ENCODE measurements at places on chromosomes 1 and 21.

GRCh38 chr1:227996187-227996950 lies 10.4 kb upstream of the WNT3A start:
- no peak for DNase-seq

DNA sequence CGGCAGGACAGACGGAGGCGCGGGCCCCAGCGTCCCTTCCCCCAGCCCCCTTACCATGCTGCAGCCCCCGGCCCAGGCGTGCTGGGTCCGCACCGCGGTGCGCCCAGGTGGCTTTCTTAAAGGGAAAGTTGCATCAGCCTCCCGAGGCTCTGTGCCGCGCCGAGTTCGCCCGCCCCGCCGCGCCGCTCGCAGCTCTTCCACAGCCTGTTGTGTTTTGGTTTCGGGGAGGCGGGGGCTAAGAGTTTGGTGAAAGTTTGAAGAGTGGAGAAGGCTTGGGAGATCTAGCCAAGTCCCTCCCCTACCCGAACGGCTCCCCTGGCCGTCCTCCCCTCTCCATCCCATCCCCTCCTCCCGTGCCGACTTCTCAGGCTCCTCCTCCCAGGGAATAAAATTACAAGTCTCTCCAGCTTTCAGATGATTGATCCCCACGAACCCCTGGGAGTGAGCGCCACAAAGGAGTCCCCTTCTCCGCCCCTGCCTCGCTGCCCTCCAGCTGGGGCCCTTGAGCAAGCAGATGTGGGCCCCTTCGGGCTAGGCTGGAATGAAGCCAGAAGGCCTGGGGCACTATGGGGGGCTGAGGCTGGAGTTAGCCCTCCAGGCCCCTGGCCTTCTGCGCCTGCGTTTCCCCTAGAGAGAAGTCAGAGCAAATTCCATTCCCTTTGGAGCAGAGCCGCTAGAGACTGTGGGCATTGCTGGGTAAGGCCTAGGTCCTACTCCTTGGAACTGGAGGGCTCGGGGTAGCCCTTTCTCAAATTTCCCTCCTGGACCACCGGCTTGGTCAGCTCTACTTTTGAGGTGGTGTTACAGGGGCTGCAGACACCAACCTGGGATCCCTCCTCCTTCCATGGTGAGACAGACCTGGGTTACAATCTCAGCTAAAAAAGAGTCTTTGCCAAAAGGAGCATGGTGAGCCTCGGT lies at the start of gene SLC6A9:
SLC6A9 (minus strand) TSS at position 211 of the 918 bp plus-strand sequence. CDS start 7,185 bp downstream, outside the sequence.
- DNase-seq, result peak; percentile 51

- DNase-seq, result peak; percentile 82
These were observed 592 bp downstream of the ZNF692 start for GRCh38 chr1:248858096-248858890.

- no peak for DNase-seq
These were observed 198.6 kb downstream of the MRPL39 start for GRCh38 chr21:25408666-25409065.

GRCh38 chr1:168867941-168868634 lies 139.1 kb upstream of the DPT start:
- DNase-seq, result no peak

- no peak for DNase-seq
These were observed 17.4 kb downstream of the AZIN2 start for GRCh38 chr1:33098371-33098770.

GRCh38 chr21:29725025-29725736 lies 214.6 kb downstream of the GRIK1 start:
- DNase-seq, result no peak

GRCh38 chr21:15004721-15005370 lies 60.0 kb downstream of the NRIP1 start:
- no peak for DNase-seq

GRCh38 chr1:206050655-206051235 lies 2.2 kb upstream of the RHEX start:
- DNase-seq, result no peak

DNA sequence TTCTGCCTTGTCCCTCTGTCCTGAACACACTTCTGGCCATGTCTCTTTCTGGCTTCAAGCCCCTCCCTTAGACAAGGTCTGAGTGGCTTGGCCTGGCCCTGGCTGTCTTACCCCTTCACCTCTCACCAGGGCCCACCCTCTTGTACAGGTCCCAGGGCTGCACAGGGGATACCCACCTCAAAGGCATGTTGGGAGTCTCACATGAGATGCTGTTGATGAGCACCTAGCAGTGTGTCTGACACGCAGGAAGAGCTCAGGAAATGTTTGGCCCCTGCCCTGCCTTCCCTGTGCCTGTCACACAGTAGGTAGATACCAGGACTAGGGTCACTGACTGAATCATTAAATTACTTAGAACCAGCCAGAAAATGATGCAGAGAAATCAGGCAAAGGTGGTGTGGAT lies 16.6 kb downstream of the ZNF362 start:
- no peak for DNase-seq

GRCh38 chr1:57222307-57222706 lies 201.6 kb downstream of the DAB1 start:
- no peak for DNase-seq

- DNase-seq, result no peak
These were observed 26.9 kb downstream of the MYOM3 start for GRCh38 chr1:24085007-24085406.

DNA sequence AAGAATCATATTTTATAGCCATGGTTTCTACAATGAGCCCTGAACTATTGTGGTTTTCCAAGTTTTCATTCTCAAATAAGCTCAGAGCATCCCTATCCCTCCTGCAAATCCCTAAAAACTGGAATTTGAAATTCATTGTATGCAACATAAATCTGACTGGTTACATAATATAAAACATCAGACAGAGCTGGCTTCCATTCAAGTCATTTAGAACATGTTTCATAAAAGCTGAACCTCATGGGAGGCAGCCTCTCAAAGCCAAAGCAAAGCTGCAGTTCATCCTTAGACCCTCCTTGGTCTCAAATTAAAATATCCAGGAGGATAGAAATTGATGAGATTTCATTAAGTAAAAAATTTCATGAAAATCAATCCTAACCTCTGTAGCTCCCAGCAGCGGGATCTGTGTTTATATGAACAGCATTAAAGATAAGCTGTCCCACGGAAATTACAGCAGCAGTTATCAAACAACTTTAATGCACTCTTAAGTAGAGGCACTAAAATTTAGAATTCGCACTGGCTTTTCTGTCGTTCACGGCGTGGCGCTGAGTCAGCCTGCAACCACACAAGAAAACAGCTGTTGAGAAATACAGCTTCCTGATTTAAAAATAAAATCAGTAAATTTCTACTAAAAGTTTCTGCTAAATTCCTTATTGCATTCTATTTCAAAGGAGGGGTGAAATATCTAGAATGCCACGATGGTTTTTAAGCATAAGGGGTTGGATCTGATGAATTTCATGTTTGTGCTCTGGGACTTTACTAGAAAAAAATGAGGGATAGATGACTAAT lies 99.9 kb upstream of the TIAM1 start:
- DNase-seq, result no peak

- peak; percentile 86 for DNase-seq
These were observed at the start of gene HUNK for GRCh38 chr21:31872452-31873274. Gene HUNK (plus strand): TSS chr21:31873020. CDS start chr21:31873675, 655 bp downstream.

GRCh38 chr1:201946224-201946908 lies at the start of gene LMOD1:
Gene LMOD1 (minus strand): TSS chr1:201946548. CDS start chr1:201946340, 208 bp downstream.
- DNase-seq, result peak; percentile 46

GRCh38 chr21:45618846-45619485 lies 24.6 kb upstream of the PCBP3 start:
- DNase-seq, result no peak

DNA sequence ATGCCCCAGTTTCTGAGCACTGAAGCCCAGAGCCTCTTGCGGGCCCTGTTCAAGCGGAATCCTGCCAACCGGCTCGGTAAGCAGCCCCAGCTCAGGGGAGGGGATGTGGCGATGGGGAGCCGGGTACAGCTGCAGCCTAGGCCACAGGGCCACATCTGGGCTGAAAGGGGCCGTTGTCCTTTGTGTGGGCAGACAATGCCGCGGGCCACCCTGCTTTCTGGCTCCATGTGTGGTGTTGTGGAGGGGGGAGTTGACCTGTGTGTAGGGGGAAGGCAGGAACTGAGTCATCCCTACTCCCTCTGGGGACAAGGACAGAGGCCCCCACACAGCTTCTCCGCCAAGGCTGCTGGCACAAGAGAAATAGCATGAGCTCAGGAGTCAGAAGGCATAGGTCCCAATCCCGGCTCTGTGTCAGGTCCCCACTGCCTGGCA lies 26.0 kb downstream of the RPS6KA1 start:
- DNase-seq, result no peak
